Stimulated activated CD8-positive, alpha-beta memory T cell treated with anti-CD3 and anti-CD28 coated beads, Interleukin-2, amount 100 ng/mL, for 48 hours (primary cell): ENCODE measurements at places on chromosomes 1 and 21.

DNA sequence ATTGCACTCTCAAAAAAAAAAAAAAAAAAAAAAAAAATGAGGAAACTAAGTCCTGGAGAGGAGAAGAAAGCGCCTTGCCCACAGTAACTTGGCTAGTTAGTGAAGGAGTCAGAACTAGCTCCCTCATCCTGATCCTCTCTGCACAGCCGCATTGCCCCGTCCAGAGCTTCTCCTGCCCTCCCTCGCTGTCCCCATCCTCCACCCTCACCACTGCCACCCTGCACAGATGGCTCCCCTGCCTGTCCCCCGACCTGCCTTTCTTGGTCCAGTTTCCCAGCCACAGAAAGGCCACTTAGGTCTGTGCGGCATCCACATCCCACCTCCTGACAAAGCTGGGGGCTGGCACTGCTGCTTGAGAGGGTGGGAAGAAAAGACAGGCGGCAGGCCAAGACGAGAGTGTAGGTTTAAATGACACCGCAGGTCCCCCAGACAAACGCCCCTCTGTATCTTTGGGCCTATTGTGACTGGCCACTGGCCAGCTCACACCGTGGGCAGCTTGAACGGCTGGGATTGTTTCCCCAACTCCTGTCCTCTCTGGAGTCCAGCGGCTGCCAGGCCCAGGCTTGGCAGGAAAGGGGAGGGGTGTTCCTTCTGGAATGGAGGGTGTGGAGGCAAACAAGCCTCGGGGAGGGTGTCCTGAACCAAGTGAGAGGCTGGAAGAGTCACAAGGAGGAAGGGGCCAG, 20.2 kb downstream of the NCMAP start:
- no peak for DNase-seq

GRCh38 chr1:41509270-41509671, 24.8 kb upstream of the EDN2 start:
- no peak for DNase-seq

- DNase-seq = no peak
Measured at GRCh38 chr1:57770772-57771171, 346.9 kb upstream of the DAB1 start.

- DNase-seq = no peak
Measured at GRCh38 chr1:73511038-73511437, 686.9 kb downstream of the LRRIQ3 start.
